Activated CD4-positive, alpha-beta T cell treated with anti-CD3 and anti-CD28 coated beads, Interleukin-2, Interleukin-4, amounts not matched to agents 100 ng/mL and 50 ng/mL, durations not matched to agents 16 hours and 8 hours (primary cell): ENCODE measurements at places on chromosomes 2 and 18.

DNA sequence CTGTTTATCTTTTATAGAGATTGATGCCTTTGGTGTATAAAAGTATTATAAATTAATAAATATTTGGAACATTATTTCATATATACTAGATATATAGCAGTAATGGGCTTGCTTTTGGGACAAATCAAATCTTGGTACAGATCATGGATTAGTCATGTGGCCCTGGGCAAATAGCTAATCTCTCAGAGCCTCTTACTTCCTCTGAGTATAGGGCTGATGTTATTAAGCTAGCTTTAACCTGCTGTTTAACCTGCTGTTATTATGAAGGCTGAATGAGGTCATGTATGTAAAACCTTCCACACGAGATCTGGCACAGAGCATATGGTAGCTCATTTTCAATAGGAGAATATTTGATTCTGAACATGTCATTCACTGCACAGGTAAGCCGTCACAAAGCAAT is 5.7 kb downstream of the ITGB6 start:
- no peak for DNase-seq

- peak; percentile 39 for DNase-seq
Measured at GRCh38 chr2:64766841-64767669, 113.3 kb upstream of the SERTAD2 start.

DNA sequence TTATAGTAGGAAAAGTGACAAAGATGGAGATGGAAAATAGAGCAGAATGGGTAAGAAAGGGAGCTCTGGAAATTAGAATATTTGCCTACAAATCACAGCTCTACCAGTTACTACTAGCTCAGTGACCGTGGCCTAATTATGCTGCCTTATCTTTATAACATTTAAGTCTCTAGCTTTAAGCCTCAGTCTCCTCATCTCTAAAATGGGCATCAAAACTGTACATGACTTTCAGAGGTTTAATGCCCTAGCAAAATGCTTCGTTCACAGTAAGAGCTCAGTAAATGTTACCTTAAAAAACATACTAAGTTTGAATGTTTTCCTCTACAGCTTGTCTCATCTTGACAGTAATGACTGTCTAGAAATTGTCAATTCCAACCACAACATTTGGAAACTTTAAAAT is 8.3 kb upstream of the PTPRM start:
- no peak for DNase-seq

- no peak for DNase-seq
Measured at GRCh38 chr2:227308784-227309183, 16.3 kb upstream of the MFF start.

DNA sequence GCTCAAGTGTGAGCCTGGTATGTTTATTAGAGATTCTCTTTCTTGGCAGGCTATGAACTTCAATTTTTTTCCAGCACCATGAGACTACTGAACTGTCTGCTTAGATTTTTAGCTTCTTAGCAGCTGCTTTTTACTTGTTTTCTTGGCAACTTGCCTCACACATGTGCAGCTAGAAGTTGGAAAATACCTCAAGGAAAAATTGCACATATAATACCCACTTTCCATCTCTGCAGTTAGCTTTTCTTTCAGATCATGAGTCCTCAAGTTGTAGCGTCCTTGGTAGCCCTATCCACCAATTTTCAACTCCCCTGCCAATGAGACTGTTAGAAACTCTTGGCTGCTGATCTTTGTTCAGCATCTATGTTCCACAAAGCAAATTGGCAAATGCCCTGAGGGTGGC is 302.1 kb downstream of the HRH4 start:
- no peak for DNase-seq

DNA sequence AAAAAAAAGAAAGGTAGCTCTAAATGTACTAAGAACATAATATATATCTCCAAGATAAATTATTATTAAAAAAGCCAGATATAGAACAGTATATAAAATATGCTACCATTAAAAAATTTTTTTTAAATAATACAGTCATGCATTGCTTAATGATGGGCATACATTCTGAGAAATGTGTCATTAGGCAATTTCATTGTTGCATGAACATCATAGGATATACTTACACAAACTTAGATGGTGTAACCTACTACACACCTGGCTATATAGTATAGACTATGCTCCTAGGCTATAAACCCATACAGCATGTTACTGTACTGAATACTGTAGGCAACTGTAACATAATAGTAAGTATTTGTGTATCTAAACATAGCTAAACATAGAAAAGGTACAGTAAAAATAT is 18.3 kb upstream of the LAPTM4A start:
- no peak for DNase-seq

DNA sequence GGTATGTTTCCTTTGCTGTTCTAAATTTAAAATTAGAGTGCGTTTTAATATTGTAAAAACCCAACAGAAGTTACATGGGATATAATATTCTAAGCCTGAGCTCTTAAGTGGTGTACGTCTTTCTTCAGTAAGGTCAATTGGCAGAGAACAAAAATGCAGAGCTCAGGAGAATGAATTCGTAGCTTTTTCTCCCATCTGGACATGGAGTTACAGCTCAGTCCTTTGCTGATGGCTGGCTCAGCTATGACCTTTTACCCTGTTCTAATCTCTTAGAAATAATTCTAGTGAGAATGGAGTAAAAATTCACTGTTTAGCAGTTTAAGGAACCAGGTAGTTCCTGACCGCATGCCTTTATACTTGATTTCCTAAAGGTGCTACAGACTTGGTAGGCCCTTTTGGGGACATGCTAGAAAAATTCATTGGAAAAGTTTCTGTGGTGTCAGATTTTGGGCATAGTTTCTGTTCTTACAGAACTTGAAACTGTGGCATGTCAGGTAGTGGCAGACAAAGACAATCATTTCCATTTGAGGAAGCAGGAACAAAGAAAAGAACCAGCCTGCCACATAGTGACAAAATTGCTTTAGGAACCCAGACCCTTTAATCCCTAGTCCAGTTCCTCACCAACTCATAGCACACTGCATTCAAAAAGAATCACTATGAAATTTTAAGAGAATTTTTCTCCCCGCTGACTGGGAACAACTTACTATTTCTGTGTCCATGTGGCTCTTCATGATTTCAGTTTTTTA is 566.8 kb upstream of the ZNF804A start:
- DNase-seq, result no peak

DNA sequence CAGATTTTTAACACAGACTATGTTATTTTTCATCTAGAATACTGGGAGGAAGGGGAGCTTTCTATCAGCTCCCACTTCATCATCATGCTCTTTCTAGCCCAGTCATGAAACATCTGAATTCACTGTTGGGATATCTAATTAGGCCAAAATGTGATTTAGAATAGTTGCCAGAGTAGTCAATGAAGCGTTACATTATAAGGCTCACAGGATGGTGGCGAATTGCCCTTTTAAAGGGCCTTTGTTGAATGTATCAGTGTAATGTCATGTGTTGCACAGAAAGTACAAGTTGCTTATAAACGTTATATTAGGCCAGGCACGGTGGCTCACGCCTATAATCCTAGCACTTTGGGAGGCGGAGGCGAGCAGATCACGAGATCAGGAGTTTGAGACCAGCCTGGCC is 45.6 kb downstream of the PDE1A start:
- DNase-seq, result no peak

GRCh38 chr2:221134718-221135117 is 437.4 kb downstream of the EPHA4 start:
- DNase-seq, result no peak

DNA sequence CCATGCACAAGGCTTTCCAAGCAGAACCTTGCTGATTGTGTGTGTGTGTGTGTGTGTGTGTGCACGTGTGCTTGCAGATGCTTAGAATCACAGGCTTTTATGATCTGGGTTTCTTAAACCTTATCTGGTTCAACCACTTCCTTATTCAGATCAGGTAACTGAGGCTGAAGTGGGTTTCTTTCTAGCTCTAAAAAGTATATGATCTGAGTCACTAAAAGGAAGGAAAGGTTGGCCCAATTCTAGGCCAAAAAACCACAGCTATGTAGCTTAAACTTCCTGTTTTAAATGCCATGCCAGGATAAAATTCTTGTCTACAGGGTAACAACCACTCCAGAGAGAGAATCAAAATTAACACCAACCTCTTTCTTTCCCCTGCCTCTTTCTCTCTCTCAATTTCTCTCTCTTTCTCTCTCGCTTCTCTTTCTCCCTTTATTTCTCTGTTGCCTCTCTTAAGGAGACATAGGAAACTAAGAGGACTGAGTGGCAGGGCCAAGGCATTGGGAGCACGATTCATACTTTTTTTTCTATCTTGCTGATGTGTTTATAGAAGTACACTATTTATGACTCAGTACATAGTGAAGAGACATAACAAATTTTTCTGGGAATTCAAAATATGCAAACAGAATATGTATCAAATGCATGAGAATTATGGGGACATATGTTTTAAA is 140.3 kb downstream of the TRIB2 start:
- peak; percentile 72 for DNase-seq

GRCh38 chr2:46831051-46831868 is 84.3 kb downstream of the MCFD2 start:
- DNase-seq, result no peak
